ENCODE measurements at places on chromosomes 16 and 17.
A peak's percentile ranks its signal among the peaks of the same experiment; 100 is the strongest.

DNA sequence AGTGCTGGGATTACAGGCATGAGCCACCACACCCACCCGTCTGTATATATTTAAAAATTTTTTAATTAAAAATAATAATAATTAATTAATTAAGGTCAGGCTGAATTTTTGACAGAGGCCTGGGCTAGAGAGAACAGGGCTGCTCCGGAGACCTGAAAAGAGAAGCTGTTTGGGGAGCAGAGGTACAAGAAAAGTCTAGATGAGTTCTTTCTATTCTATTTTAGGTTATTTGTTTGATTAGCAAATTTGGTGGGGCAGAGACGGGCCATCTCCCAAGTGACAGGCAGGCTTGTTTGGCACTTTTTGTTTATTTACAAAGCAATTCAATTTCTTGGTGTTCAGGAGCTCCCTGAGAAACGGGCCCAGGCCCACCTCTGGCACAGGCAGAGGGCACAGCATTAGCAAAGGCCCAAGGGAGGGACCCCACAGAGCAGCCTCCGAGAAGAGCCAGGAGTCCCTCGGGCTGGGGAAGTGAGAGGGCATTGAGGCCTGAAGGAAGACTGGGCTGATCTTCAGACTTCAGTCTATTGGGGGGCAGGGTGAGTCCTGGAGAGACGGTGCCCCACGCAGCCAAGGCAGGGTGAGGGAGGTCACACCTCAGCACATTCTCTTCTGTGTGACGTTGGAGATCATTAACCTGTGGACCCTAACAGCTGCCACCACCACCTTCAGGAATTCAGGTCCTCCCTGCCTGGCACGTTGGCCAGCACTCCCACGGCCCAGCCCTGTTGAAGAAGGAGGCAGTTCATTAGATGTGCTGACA lies 10.8 kb upstream of the RIPOR1 start:
- no peak for DNase-seq

DNA sequence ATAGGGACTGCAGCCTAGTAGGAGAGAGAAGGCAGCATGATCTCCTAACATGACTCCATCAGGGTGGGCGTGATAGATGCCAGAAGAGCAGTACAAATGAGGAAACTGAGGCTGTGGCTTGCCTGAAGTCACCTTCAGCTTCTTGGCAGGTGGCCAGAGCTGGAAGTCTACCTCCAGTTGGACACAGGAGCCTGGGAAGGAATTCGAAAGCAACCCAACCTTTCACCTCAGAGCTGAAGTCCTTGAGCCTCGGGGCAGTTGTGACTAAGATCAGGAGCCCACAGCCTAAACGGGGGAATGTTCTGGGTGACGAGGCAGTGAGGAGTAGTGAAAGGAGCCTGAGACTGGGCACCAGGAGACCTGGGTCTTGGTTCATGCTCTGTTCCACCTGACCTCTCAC lies 9.4 kb upstream of the SLC52A1 start:
- no peak for DNase-seq

- no peak for DNase-seq
Measured at GRCh38 chr17:58680038-58680369, 11.8 kb downstream of the TEX14 start.

DNA sequence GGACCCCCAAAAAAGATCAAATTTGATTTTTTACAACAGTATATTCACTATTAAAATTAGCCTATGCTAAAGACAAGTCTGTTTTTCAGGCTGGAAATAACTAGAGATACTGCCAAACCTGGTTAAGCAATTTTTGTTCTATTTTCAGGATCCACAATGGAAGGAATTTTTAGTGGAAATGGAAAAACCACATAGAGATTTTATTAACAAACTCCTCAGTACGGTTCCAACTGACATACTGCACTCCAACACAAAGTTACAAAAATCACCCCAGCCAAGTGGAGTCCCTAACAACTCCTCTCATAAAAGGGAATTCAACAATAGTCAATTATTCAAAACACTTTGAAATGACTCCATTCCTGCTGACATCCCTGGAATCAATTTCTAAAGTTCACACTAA lies 101.6 kb upstream of the TOB1 start:
- DNase-seq = no peak

- DNase-seq = no peak
Measured at GRCh38 chr17:41131979-41132378, 8.0 kb upstream of the KRTAP4-12 start.

GRCh38 chr17:41986634-41987033 lies 20.0 kb downstream of the CNP start:
- no peak for DNase-seq

DNA sequence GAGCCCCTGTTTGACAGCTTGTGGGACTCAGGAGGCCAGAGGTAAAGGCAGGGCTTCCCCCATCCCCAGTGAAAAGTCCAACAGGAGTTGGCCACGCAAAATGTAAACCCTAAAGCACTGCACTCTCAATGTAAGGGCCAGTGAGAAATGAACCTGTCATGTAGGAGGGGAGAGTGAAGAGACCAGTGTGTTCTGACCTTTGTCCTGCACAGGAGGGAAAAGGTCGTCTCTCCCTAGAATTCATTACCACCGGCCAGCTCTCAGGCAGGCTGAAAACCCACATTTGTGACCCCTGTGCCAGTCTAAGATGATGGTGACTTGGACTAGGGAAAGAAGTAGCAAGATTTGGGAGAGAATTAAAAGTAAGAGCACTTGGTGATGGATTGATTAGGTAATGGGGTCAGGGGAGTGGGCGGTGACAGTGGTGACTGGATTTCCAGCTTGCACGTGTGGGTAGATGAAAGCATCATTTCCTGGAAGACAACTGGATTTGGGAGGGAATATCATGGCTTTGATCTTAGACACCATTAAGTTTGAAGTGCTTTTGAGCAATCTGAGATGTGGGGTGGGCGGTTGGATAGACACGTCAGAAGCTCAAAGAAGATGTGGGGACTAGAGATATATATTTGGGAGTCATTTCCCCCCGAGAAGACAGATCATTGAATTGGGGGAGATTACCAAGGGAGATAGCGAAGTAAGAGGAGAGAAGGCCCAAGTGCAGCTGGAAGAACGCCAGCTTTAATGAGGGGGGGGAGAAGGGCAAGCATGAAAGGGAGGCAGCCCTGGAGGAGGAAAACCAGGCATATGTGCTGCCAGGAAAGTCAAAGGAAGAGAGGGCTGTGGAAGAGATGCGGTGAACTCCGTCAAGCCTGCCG lies 119.5 kb downstream of the NTN1 start:
- no peak for DNase-seq

- peak; percentile 39 for DNase-seq
Measured at GRCh38 chr17:75418531-75418930, 13.1 kb upstream of the GRB2 start.

- no peak for DNase-seq
Measured at GRCh38 chr17:72128039-72128438, 7.2 kb downstream of the SOX9 start.
